NCI-H774 (cell line): ENCODE measurements at places on chromosomes 2 and 18.

GRCh38 chr18:26536032-26536431 lies 12.3 kb downstream of the KCTD1 start:
- DNase-seq, result no peak

DNA sequence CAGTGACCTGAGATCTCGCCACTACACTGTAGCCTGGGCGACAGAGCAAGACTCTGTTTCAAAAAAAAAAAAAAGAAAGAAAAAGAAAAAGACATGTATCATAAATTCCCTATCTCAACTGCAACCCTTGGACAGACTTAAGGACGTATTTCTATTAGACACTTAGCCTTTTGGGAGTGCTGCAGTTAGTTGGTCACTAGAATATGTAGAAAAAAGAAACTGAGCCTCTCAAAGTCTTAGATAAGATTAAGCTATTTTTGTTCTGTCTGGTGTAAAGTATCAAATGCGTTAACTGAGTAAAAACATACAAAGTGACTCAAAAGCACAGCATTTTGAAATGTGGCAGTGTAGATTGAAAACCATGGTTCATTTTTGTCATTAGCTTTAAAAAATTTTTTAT lies 7.3 kb downstream of the NBEAL1 start:
- no peak for DNase-seq

DNA sequence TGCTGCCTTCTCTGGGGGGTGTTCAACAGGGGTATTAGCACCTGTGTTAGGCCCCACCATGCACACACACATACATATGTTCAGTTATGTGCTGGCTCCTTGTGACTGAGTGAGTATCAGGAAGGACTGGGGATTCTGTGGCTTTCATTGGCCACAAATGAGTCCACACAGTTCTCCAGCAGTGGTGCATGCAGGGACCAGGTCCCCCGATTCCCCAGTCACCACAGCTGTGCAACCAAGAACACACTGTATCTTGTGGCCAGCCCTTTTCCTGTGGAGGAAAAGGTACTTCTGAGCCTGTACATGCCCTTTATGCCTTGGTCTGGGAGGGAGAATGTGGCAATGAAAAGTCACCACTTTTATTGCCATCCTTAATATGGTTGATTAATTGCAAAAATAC lies 74.9 kb upstream of the KLF7 start:
- DNase-seq, result no peak

- no peak for DNase-seq
Observed at GRCh38 chr2:230324503-230324902, 2.5 kb upstream of the SP140L start.

DNA sequence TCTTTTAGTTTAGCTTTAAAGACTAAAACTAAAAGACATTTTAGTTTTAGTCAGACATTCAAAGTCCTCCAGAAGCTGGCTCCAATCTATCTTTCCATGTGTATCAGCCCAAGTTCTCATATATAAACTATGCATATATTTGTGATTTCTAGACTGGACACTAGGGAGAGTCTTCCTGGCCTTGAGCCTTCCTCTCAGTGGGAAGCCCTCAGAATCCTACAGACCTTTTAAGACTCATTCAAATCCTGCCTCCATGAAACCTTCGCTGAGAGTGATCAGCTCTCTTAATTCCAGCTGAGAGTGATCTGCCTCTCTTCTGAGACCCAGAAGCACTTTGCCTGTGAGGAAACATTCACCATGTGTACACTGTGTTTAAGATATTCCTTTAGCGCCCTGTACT lies 452.7 kb downstream of the TGIF1 start:
- no peak for DNase-seq

GRCh38 chr2:133086176-133086575 lies 416.2 kb upstream of the LYPD1 start:
- DNase-seq, result no peak

GRCh38 chr2:203934041-203934492 lies 2.5 kb upstream of the ICOS start:
- no peak for DNase-seq

GRCh38 chr18:9828506-9829396 lies 57.0 kb upstream of the TXNDC2 start:
- no peak for DNase-seq

DNA sequence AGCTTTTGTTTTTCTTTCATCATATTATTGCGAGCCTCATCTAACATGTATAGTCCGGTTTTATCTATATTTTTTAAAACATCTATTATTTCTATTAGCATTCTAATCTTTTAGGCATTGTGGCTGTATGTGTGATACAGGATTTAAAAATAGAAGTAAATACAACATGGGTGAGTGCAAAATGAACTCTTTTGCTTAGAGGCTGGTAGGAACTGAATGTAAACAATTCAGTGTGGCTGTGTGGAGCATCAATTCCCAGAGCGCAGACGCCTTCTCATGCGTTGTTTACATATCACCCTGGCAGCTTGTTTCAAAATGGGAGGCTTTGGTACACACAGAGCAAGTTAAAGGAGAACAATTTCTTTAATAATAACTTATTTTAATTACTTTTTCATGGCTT lies 836 bp downstream of the DTNA start:
- DNase-seq, result peak; percentile 57

- DNase-seq, result no peak
Observed at GRCh38 chr2:173196080-173196479, 120.4 kb downstream of the MAP3K20 start.

GRCh38 chr2:125588780-125589179 lies 1067.2 kb upstream of the GYPC start:
- no peak for DNase-seq

GRCh38 chr2:19358242-19359020 lies at the start of gene OSR1:
Gene OSR1 (minus strand): TSS chr2:19358623. CDS start chr2:19353805, 4,818 bp downstream.
- DNase-seq, result peak; percentile 13

GRCh38 chr2:112764071-112765044 lies at the start of gene CKAP2L:
Gene CKAP2L (minus strand): TSS chr2:112764609. CDS start chr2:112764598, 11 bp downstream.
- DNase-seq, result peak; percentile 97

GRCh38 chr2:75139171-75139570 lies 60.1 kb downstream of the TACR1 start:
- no peak for DNase-seq

GRCh38 chr2:226691255-226691654 lies 108.4 kb downstream of the IRS1 start:
- no peak for DNase-seq

DNA sequence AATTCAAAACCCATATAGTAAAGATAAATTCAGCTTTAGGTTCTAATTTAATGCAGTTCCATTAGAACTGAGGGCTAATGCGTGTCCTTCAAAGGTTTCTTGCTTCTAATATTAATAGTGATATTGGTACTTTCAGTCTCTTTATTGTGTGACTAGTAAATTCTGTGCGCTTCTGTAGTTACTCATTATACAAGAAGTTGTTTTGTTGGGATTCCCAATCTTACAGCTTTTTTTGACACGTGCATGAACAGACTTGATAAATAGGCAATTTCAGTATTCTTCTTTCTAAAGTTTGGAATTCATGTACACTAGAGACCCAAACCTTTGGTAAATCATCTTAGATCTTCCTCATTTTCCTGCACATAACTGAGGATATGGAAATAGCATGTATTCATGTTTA lies 71.8 kb downstream of the HAUS1 start:
- no peak for DNase-seq

DNA sequence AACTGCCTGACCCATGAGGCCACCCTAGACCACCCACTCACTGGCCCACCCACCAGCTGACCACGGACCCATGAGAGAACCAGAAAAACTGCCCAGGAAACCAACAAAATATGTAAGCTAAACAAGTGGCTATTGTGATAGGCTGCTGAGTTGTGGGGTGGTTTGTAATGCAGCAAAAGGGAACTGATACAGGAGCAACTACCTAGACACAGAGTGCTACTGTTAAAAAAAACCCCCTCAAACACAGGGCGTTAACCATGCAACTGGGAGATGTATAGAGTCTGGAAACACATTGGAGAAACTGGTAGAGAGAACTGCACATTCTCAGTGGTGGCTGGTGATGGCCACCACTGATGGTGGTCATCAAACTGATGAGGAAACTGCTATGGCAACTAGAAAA lies 206.3 kb upstream of the GYPC start:
- DNase-seq, result no peak

GRCh38 chr2:41160439-41160838 lies 708.5 kb upstream of the SLC8A1 start:
- DNase-seq, result no peak

DNA sequence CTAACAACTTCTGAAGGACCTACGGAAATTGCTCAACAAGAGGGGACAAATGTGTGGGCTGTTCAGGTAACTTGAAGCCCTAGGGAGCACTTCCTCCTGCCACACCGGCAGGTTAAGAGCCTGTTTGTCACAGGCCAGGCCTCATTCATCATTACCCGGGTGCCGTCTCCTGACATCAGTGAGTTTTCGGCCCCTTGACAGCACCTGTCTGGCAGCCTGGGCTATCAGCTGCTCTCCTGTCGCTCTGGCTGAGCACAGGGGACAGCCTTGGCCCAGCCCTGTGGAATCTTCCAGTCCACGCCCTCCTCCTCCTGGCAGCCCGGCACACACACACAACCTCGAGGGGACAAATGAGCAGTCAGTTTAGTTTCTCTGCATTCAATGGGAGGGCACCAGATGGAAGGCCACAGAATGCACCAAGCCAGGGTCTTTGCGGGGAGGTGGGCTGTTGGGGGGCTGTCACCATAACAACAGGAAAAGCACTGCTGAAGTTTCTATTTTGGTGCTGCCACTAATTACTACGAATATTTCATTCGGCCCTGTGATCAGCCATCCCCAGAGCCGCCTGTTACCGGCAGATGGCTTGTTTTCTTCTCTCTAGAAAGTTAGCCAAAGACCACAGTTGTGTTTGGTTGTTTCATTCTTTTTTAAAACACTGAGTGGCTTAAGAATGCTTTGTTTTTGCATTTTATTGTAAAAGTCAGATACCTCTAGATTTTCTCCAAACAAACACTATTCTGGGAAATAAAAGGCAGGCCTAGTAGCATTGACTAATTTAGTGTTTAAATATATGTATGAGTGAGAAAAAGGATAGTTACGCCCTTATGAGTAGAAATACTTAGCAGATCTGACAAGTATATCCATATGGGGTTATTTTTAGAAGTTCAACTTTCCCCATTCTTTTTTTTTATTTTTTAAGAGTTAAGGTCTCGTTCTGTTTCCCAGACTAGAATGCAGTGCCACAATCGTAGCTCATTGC lies 189.9 kb upstream of the NDUFV2 start:
- no peak for DNase-seq

GRCh38 chr2:142981756-142982155 lies 104.3 kb downstream of the KYNU start:
- DNase-seq, result no peak

DNA sequence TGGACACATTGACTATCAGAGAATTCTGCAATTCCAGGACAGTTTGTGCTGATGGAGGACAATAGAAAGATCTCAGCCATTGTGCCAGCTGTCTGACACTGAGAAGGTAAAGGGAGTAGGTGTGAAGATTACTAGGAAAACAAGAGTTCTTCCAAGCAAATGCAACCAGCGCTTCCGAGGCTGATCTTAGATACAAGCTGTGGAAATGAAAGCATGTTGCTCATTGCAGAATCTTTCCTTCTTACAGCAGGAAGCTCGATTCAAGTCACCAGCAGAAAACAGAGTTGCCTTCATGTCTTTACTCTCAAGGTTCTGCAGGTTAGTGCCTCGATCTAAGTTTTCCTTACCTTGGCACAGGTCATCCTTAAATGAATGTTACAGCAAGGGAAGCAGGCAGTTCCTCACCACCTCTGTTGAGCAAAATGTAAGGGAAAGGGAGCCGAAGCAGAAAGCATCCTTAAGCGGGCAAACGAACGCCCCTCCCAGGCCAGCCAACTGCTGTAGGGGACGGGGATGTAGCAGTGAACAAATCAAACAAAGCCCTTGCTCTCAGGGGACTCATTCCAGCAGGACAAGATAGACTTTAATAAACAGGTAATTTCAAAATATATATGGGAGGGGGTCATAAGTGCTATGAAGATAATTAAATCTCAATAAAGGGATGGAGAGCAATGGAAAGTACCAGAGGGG lies 54.3 kb downstream of the MARCHF4 start:
- DNase-seq, result no peak

GRCh38 chr18:78505851-78506461 lies 473.7 kb upstream of the SALL3 start:
- DNase-seq, result no peak

- no peak for DNase-seq
Observed at GRCh38 chr2:197028230-197028629, 101.7 kb upstream of the PGAP1 start.
